ENCODE measurements at places on chromosomes 16 and 17.

DNA sequence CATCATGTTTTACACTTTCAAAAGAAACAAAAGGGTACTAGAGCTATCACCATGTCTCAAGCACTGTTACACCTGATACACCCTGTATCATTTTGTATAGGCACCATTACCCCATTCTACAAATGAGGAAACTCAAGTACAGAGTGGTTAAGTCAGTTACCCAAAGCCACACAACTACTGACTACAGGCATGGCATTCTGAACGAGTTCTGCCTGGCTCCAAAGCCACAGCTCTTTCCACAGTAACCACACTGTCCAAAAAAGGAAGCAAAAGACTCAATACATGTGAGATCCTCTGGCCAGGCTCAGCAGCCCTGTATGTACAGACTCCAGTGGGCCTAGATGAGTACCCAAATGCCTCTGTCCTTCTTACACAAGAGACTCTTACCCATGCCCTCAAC is 4.7 kb downstream of the DYNC1LI2 start:
- DNase-seq = no peak

GRCh38 chr17:19313066-19313745 is 49.3 kb downstream of the B9D1 start:
- DNase-seq = no peak

GRCh38 chr17:30389756-30390300 is 11.1 kb downstream of the CPD start:
- DNase-seq = no peak

GRCh38 chr17:64202683-64203344 is 60.2 kb downstream of the TEX2 start:
- no peak for DNase-seq

DNA sequence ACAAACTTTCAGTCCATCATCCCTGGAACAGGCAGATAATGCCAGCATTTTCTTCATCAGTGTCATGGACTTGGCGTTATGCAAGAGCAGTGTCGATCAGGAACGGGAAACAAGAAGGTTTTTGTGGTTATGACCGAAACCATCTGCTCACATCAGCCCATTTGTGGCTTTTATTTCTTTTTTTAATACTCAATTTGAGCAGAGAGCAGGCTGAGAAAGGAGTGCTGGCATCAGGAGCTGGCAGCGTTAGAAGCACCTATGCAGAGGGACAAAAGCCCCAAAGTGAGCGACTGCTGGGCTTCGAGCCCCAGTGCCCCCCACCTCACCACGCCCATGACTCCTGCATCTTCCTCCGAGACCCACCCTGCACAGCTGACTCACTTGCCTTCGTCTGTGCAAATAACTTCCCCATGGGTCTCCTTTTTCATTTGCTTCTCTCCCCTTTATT is 16.2 kb upstream of the CD300E start:
- no peak for DNase-seq

- peak; percentile 75 for DNase-seq
Measured at GRCh38 chr16:70685938-70686375, at the start of gene MTSS2. MTSS2 (minus strand) TSS chr16:70686053; CDS start chr16:70685791, 262 bp downstream.

DNA sequence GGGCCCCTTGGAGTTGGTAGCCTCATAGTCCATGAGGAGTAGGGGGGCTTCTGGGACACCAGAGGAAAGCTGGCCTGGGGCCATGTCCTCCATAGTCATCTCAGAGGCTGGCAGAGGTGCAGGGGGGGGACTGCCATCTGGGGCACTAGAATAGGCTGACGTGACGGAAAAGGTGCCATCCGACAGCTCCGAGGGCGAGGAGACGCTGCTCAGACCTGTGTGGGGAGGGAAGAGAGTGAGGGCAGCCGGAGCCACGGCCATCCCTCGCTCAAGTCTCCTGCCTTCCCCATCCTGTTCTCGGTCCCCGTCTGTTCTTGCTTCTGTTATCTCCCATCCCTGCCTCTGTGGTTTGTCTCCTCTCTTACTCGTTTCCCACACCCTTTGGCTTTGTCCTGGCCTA is 4.7 kb upstream of the SPAG7 start:
- DNase-seq = no peak

GRCh38 chr17:28499364-28499664 is 6.8 kb upstream of the FOXN1 start:
- DNase-seq = peak; percentile 63

DNA sequence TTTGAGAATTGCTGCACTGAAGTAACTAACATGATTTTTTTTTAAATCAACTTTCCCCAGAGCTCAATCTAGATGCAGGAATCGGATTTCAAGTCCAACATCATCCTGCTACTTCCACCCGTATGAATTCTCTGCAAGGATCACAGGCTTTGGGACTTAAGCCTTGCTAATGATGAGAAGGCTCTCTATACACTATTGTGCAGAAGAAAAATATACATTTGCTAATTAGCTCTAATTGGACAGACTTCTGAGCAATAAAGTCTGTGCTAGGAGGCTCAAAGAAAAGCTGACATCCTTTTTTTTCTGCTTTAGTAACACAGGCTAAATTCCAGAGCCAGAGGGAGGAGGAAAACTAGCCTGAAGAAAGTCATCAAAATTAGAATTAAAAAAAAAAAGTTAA is 433.6 kb downstream of the PMP22 start:
- no peak for DNase-seq

GRCh38 chr17:34761646-34762045 is 182.3 kb downstream of the TMEM132E start:
- no peak for DNase-seq

DNA sequence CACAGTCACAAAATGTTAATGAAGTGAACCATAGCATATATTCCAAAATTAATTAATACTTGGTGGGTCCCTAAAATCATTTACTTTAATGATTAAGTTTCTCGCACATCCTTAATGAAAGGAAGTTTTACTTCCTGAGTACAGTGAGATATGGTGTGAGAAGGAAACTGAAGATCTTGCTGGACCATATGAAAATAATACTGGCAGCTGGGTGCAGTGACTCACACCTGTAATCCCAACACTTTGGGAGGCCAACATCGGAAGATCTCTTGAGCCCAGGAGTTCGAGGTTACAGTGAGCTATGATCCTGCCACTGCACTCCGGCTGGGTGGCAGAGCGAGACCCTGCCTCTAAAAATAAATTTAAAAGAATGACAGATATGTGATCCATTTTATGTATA is 62.5 kb downstream of the ABCA8 start:
- no peak for DNase-seq

GRCh38 chr17:4594931-4595684 is 10.8 kb downstream of the SMTNL2 start:
- no peak for DNase-seq

GRCh38 chr16:63943566-63943965 is 1178.3 kb downstream of the CDH11 start:
- no peak for DNase-seq

GRCh38 chr16:19354371-19354770 is 63.3 kb upstream of the TMC5 start:
- no peak for DNase-seq

GRCh38 chr17:40298726-40299125 is 10.3 kb upstream of the RARA start:
- no peak for DNase-seq

- no peak for DNase-seq
Measured at GRCh38 chr16:70407811-70408274, 31.1 kb downstream of the ST3GAL2 start.

DNA sequence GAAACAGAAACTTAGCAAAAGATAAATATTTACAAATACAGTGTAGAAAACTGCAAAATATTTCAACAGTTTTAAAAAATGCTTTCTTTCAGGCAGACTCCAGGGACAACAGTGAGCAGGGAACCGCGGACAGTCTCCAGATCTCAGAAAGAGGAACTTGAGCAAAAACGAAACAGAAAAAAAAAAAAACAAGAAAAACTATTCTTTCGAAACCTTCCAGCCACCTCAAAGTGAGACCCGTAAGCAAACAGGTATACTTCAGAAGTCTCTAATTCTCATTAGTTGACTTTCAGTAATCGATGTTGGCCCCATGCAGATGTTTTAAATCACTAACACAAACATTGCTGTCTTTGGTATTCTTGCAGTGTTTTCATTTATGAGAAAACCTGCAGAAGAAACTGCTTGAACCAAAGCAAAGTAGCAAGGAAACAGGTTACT is 15.7 kb upstream of the CCL1 start:
- no peak for DNase-seq

DNA sequence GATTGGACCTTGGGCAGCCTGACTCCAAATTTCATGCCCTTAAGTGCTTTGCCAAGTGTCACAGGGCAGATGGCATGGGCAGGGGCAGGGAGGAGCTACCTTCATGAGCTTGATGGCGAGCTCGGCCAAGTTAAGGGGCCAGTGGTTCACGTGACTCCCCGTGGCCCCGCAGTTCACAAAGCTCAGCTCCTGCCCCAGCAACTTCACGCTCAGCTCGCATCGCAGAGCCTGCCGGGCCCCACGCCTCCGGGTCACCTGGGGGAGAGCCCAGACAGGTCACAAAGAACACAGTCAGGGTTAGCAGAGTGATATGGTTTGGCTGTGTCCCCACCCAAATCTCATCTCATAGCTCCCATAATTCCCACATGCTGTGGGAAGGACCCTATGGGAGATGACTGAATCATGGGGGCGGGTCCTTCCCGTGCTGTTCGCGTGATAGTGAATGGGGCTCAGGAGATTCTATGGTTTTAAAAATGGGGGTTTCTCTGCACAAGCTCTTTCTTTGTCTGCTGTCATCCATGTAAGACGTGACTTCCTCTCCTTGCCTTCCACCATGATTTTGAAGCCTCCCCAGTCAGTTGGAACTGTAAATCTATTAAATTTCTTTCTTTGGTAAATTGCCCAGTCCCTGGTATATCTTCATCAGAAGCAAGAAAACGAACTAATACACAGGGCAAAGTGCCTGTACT is 108.1 kb downstream of the LITAF start:
- DNase-seq = no peak

DNA sequence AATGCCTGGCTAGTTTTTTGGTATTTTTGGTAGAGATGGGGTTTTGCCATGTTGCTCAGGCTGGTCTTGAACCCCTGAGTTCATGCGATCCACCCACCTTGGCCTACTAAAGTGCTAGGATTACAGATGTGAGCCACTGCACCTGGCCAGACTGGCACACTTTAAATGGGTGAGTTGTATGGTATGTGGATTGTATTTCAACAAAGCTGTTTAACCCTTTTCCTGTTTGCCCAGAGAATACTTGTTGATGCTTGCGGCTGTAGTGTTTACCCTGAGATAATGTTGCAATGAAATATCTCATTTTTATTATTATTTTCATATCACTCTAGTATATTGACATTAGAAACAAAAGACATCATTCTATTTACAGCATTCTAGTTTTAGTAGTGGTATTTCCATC is 17.1 kb upstream of the TMEM94 start:
- DNase-seq = no peak

DNA sequence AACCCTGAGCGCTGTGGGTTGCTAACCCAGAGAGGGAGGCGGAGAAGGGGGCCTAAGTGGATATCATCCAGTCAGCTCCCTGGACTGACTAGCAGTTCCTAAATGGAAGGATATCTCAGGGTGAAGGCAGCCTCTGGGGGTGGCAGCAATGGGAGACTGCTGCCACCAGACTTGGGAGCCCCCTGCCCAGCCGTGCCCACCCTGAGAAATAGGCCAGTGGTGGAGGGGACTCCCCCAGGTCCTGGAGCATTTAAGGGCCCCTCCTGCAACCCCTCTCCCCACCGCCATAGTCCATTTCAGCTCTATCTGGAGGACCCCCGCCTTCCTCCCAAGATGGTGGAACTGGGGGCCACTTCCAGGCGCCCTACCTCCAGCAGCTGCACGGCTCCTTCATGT is 8.4 kb downstream of the TSPOAP1 start:
- DNase-seq = no peak

GRCh38 chr16:65284626-65285025 is 162.8 kb upstream of the CDH11 start:
- no peak for DNase-seq

DNA sequence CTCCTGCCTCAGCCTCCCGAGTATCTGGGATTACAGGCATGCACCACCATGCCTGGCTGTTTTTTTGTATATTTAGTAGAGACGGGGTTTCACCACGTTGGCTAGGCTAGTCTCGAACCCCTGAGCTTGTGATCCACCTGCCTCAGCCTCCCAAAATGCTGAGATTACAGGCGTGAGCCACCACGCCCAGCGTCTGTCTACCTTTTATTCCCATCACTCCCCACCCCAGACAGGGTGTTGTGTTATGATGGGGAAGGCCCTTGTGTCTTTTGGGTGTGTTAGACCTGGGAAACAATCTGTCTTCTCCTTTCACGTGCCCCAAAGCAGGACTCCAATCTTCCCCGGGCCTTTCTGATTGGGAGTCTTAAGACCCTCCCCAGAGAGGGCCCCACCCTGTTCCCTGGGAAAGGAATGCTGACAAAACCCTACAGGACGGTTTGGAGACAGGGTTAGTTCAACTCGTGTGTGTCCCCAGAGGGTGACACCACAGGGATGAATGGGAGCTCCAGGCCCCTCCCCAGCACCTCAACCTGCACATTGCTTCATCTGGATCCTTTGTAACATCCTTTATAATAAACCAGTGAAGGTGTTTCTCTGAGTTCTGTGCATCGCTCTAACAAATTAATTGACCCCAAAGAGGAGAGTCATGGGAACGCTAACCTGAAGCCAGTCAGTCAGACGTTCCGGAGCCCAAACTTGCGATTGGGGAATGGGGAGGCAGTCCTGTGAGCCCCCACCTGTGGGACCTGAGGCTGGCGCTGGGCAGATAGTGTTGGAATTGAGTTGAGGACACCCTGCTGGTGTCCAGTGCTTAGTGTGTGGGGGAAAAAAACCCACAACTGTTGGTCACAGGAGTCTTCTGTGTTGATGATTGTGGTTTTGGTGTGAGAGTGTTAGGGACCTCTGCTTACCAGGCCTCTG is 3.2 kb upstream of the ELOB start:
- DNase-seq = no peak

DNA sequence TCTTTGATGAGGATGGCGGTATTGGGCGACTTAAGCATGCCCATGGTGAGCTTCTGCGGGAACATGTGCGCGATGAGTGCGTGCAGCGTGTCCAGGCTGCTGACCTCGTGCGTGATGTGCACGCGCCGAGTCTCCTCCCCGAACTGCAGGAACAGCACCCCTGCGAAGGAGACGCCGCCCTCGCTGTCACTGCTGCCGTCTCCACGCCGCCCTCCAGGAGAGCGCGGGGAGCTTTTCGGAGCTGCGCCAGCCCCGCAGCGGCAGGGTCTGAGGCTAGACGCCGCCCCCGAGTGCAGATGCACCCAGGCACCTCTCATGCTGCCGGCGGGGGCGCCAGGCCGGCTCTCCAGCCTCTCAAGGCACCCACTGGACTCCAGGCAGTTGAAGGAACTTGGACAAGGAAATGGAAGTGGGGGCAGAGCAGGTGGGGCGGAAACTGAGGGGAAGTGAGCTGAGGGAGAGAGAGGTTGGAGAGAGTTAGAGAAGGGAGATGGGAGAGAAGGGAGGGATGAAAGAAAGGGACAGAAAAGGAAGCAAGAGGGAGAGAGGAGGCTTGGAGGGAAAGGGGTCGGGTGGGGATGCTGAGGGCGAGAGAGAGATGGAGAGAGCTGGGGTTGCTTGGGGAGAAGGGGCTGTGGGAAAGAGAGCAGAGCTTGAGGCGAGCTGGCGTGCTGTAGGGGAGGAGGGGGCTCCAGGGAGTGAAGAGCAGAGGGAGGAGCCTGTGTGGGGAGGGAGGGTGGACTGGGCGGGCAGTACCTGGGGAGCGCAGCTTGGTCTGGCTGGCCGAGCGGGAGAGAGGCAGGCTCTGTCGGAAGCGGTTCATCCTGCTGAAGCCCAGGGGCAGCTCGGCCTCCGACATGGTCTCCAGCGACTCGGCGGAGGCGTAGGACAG is 42.1 kb downstream of the SRCIN1 start:
- DNase-seq = no peak
